ENCODE measurements at places on chromosomes 4 and X.

DNA sequence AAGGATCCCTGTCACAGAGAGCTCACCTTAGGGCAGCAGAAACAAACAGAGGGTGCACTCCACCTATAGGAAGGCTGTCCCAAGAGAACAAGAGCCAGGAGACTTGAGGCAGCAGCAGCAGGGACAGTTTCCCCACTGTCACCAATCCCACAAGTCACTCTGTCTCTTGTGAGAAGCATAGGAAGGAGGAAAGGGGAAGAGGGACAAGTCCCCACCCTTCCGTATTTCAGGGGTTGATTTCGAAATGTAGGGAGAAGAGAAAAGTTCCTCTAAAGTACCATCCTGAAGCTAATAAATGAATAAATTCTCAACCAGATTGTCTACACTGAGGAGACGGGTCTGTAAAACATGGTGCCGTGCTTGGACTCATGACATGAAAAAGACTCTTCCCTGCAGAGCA is 9.5 kb upstream of the TLR8 start:
- no peak for DNase-seq

GRCh38 chrX:153245288-153245731 is 66.2 kb downstream of the MAGEA1 start:
- DNase-seq, result no peak

DNA sequence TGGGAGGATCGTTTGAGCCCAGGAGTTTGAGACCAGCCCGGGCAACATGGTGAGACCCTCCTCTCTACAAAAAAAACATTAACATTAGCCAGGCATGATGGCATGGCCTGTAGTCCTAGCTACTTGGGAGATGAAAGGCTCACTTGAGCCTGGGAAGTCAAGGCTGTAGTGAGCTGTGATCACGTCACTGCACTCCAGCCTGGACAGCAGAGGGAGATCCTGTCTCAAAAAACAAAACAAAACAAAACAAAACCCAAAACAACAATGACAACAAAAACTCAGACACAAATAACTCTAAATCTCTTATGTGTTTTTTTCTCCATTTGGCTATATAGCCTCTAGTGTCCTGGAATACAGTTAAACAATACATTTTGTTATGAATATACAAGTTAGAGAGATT is 127.3 kb upstream of the STK26 start:
- no peak for DNase-seq

DNA sequence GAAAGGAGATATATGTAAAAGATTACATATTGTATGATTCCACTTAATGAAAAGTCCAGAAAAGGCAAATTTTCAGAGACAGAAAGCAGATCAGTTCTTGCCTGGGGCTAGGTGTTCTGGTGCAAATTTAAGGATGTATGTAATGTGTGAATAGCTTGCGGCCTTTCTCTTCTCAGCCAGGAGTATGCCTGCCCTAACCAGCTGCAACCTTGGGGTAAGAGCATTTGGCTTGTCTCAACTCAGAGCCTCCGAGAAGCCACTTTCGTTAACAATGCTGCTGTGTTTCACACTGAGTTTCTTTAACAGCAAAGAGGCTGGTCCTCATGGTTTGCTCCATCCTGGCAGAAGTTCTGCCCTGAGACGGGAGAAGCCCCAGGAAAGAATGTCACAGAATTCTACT is 102.7 kb downstream of the SPCS3 start:
- no peak for DNase-seq

DNA sequence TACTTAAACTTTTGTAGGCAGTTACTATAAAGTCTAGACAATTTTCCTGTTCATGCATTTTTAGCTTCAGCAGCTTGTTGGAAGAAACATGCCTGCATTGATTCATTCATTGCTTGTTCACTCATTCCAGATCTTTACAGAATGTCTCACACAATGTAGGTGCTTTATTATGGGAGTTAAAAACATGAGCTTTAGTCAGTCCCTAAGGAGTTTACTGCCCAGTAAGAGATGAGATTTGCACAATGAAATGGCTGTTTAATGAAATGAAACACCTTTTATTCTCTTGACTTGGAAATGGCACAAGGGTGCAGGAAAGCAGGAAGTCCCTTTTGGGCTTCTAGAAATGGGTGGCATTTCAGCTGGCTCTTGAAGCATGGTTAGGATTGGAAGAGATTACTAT is 2.9 kb downstream of the NOCT start:
- no peak for DNase-seq

GRCh38 chr4:7327341-7327885 is 107.3 kb downstream of the PSAPL1 start:
- no peak for DNase-seq

DNA sequence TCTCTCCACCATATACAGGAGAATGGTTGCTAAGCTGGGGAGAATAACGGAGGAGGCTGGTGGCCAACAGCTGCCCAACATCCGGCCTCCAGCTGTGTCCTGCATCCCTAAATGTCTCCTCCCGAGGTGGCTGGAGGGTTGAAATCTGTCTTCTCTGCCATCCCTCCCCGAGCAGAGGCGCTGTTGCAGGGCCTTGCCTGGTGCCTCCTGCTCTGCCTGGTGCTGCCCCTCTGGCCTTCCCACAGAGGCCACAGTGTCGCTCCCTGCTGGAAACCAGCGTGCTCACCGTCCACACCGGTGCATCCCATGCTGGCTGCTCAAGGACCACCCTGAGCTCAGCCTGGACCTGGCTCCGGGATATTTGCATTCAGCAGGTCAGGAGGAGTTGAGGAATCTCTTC is 115.2 kb downstream of the ENPP6 start:
- DNase-seq, result no peak

GRCh38 chrX:470686-471085 is 84.0 kb upstream of the PPP2R3B start:
- DNase-seq, result no peak

- DNase-seq, result no peak
These were observed 65.8 kb downstream of the SLC9A7 start for GRCh38 chrX:46693149-46693548.

GRCh38 chr4:74134500-74134852 is 23.4 kb upstream of the MTHFD2L start:
- DNase-seq, result no peak

DNA sequence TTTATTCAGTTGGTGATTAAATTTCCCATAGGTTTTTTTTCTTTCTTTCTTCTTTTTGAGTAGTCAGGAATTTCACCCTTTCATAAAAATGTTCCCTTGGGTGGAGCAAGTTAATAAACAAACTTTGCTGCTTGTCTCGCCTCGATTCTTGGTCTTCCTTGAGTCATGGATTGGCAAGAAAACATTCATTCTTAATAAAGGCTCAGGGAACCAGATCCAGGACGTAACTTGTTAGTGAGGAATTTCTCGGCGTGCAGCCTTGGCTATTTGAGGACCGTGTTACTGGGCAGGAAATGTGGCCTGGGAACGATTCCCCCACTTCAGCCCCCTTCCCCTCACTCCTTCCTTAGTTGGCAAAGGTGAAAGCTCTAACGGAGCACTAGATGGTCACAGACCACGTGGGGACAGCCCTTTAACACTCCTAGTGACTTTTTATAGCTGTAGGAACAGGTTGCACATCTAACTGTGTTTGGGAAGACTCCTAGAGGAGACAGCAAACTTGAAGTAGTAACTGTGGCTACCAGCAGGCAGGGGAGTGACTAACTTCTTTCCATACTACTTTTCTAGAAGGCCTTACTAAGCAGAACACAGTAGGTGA is 106.8 kb downstream of the UCHL1 start:
- DNase-seq, result no peak

- DNase-seq, result no peak
These were observed 425.6 kb downstream of the SMARCA1 start for GRCh38 chrX:129097668-129098067.

DNA sequence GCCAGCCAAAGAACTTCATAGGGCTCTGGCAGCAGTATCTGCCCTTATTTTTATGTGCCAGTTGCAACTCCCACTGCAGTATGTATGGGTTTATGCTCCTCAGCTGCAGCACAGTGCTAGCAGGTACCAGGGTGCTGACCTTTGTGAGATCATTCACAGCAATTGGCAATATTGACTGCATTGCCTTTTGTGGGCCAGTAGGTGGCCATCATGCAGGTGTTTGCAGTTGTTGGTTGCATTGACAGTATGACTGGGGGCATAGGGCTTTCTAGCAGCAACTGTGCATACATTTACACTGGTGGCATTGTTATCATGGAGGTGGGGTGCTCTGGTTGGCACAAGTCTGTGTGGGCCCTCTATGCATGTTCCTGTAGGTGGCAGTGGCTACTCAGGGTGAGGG is 42.5 kb downstream of the FAAH2 start:
- DNase-seq, result no peak

DNA sequence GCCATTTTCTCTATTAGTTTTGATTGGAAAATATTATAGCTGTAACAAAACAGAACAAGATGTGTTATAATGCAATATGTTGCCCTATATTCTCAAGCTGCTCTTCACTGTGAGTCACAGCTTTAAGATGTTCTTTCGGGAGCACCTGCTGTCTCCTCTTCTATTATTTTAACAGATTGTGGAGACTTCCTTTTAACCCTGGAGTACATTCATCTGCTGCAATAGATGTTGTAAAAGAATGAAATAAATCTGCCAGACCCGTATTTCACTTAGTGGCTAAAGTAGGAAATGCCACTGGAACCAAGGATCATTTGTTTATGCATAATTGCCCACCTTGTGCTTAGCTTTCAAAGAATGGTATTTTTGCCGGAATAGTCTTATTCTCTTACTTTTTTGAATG is 11.1 kb downstream of the LSM6 start:
- DNase-seq, result no peak

GRCh38 chr4:6495296-6495590 is 22.8 kb upstream of the PPP2R2C start:
- DNase-seq, result no peak

- DNase-seq, result no peak
These were observed 11.8 kb downstream of the CLCN5 start for GRCh38 chrX:49934148-49934547.

- DNase-seq, result no peak
These were observed 88.0 kb downstream of the FNIP2 start for GRCh38 chr4:158856852-158857251.

GRCh38 chrX:154799556-154800348 is 5.5 kb downstream of the MPP1 start:
- no peak for DNase-seq

- DNase-seq, result no peak
These were observed 281.1 kb downstream of the SLC7A11 start for GRCh38 chr4:137961051-137961438.

DNA sequence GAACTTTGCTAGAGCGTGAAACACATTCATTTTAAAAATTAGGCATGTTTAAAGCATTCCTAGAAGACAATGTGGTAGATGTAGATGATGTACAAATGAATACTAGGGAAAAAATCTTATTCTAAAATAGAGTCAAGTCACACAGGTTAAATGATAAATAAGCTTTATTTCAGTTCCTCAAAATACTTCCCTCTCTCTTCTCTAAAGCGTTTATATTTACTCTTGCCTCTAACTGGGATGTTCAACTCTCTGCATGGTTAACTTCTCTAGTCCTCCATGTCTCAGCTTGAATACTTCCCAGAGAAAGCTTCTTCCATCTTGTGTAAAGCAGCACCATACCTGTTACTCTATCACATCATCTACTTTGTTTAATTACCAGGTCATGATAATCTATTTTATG is 30.9 kb upstream of the GLRA3 start:
- DNase-seq, result no peak

DNA sequence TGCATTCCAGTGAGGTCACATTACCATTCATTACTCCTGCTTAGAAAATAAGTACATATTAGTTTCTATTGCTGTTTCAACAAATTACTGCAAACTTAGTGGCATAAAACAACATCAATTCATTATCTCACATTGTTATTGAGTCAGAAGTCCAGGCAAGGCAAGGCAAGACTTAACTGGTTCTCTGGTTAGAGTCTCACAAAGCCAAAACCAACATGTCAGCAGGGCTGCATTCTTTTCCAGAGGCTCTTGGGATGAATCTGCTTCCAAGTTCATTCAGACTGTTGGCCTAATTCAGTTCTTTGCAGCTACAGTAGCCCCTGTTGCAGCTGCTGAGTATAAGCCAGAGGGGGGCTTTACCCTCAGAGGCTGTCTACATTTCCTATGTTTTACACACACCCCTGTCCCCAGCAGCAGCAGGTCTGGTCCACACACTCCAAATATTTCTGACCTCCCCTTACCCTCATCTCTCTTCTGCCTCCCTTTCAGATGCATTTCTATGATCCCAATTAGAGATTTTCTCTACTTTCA is 892.1 kb upstream of the EPHA5 start:
- DNase-seq, result no peak

DNA sequence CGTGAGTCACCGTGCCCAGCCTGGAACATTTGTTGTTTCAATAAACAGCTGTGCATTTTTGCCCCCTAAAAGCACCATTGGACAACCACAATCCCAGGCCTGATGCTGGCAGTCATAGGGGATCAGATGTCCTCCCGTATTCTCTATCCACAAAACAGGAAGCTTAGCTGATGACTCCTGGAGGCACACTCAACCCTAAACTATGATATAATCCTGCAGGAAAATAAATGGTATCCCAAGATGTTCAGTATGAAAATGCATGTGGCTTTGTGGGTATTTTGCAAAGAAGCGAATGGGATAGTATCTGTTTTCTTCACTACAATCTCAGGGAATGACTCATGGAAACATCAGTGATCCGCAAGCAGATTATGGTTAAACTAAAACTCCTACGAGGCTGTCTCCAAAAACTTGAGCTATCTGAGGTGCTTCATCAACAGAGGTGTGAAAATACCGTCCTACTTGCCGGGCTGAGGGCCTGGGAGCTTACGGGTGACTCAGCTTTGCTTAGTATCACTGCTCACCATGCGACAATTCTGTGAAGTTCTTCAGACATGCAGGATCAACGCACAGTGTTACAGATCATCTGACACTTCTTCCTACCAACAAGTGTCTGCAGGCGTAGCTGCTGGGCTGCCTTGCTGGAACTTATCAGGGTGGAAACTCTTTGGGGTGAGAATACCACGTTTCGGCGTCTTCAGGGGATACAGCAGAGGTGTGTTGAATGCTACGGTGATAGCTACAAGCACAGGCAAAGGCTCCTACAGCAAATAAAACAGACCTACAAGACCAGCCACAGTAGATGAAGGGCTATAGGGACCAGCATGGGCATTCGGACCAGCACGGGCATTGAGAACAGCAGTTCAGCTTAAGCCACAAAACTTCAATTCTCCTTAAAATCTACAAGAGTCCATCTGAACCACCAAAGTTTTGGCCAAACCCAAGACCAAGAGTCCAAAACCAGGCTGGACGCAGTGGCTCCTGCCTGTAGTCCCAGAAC is 148.5 kb downstream of the DHRSX start:
- DNase-seq, result no peak

DNA sequence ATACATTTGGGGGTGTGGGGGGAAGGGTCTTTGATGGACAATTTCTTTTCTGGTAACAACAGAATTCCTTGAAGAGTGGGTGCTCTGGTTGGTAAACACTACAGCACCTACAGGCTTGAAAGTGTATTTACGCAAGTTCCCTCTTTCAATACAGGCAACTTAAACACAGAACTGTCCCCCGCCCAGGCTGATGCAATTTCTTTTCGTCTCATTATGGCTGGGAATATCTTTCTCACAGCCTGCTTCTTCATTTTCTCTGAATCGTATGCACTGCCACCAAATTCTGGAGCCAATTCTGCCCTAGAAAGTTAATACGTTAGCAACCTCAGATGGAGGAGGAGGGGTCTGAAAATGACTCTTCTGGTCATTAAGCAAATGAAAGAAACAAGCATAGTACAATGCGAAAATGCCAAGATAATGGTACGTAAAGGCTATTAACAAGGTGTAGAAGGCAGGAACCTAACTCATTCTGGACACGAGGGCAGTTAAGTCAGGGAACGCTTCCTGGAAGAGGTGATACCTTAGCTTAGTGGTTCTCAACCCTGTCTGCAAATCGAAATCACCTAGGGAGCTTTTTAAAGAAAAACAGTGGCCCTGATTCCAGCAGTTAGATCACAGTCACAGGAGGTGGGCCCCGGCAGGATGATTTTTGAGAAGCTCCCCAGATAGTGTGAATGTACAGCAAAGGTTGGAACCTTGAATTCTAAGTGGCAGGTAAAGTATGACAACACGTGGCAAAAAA is 1.0 kb downstream of the AGA start:
- no peak for DNase-seq
